ENCODE measurements at places on chromosomes 16 and 17.

- DNase-seq = no peak
Observed at GRCh38 chr17:61017317-61018006, 339.8 kb downstream of the BCAS3 start.

DNA sequence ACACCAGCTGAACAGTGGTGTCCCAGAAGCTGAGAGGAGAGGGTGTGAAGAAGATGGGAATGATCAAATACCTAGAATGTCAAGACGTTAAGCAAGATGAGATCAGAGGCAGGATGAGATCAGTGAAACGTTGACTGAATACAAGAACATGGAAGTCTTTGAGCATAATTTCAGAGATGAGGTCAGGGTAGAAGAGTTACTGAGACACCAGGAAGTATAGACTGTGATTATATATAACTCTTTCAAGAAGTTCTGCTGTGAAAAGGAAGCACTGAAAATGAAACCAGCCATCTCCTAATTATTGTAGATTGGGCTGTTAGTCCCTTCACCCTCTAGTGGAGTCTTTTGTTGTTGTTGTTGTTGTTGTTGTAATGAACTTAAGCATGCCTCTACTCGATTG, 9.1 kb downstream of the SHCBP1 start:
- DNase-seq = no peak

DNA sequence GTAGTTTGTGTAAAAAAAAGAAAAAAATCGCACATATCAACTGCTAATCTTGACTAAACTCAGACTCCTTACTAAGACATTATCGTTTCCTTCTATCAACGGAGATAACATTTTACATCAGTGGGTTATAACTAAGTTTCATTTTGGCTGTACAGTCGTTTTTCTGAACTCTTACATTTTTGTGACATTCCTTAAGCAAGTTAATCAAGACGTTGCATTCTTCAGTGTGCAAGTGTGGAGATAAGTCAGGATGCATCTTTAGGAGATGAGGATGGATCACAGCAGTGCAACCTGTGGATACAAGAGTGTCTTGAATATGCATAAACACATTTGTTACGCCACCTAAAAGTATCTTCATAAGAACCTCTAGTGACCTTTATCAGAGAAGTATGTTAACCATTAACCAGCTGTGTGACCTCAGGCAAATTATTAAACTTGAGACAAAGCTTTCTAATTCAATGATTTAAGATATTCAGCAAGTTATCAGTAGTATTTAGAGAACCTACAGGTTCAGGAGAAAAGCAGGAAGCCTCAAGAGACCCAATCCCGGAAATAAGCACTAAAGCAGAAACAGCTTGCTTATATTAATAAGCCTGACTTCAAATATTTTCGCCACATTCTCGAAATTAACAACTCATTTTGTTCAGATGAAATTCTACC, 9.4 kb downstream of the CMC2 start:
- no peak for DNase-seq

- peak; percentile 74 for DNase-seq
Observed at GRCh38 chr16:70738083-70738977, 52.5 kb upstream of the MTSS2 start.

- no peak for DNase-seq
Observed at GRCh38 chr17:28074010-28074409, 31.5 kb downstream of the NLK start.

DNA sequence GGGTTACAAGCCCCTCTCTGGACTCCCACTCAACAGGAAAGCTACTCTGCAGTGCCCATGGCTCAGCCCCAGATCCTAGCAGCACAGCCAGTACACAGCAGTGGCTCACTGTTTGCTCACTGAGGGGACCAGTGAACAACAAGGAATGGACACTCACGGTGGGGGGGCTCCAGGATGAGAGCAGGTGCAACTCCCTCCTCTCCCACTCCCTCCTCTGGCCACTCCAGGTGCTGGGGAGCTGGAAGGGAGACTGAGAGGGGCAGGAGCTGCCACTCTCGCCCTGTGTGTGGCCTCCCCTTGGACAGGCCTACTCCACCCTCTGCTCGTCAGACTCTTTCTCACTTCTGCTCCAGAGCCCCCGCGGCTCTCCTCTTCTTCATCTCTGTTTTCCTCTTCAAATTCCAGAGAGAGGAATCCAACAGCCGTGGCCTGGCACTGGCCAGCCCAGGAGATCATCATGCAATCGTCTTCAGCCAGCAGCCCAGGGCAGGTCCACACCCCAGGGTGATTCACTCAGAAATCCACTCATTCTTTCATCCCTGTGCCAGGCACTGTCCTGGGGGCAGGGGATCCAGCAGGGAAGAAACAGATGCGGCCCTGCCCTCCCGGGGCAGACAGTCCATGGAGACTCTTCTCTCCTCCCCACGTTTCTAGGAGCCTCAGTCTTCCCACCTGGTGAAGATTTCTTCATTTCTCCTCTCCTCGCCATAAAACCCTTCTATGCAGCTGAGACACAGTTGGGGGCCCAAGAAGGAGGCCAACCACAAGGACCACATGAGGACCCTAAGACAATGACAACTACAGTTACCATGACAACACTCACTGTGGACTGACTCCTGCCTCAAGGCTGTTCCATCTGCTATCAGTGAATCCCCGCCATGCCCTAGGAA, 30.7 kb downstream of the CFAP20 start:
- peak; percentile 63 for DNase-seq

- DNase-seq = peak; percentile 33
Observed at GRCh38 chr16:27217256-27217655, 13.9 kb downstream of the KDM8 start.

- DNase-seq = peak; percentile 77
Observed at GRCh38 chr16:85569615-85570212, 43.4 kb upstream of the GSE1 start.

- DNase-seq = no peak
Observed at GRCh38 chr17:32492264-32492589, 5.4 kb downstream of the CDK5R1 start.

DNA sequence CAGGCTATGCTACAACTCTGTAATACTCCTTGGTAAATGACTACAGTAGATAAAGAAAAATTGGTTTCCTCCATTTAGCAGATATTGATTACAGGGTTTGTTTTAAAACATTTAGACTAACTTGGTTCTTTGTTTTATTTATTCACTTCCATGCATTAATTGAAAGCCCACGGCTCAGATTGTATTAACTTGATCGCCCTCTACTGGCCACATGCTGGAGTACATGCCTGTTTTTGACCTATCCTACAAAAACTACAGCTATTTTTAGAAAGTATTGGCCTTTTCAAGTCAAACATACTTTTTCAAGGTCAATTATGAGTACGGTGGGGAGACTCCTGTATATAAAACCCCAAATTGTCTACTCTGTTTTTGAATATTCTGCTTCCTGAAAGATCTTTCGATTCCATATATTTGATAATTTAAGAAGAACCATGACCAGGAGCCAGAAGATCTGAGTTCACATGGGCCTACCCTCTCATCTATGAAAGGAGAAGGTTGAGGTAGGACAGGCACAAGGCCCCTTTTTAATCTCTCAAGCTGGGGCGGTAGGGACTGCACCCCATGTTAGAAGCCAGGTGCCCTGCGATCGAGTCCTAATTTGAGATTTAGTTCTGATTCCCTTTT, 51.8 kb downstream of the CA10 start:
- DNase-seq = peak; percentile 68

DNA sequence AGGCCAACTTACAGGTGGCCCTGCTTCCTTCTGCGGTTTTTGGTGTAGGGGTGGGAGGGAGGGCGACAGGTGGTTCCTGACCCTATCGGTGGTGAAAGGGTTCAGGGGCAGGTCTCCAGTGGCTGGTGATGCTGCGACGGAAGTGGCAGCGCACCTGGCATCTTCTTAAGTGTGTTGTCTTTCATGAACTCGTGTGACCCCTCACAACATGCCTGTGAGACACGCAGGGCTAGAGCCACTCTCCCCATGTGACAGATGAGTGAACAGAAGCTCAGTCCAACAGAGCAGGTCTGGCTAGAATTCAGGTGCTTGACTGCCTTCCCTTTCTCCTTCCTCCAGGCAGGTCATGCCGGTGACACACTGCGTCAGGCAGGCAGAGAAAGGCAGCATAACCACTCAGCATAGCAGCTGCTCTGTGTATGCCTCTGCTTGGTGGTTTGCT, 8.0 kb downstream of the TNFAIP1 start:
- DNase-seq = no peak

DNA sequence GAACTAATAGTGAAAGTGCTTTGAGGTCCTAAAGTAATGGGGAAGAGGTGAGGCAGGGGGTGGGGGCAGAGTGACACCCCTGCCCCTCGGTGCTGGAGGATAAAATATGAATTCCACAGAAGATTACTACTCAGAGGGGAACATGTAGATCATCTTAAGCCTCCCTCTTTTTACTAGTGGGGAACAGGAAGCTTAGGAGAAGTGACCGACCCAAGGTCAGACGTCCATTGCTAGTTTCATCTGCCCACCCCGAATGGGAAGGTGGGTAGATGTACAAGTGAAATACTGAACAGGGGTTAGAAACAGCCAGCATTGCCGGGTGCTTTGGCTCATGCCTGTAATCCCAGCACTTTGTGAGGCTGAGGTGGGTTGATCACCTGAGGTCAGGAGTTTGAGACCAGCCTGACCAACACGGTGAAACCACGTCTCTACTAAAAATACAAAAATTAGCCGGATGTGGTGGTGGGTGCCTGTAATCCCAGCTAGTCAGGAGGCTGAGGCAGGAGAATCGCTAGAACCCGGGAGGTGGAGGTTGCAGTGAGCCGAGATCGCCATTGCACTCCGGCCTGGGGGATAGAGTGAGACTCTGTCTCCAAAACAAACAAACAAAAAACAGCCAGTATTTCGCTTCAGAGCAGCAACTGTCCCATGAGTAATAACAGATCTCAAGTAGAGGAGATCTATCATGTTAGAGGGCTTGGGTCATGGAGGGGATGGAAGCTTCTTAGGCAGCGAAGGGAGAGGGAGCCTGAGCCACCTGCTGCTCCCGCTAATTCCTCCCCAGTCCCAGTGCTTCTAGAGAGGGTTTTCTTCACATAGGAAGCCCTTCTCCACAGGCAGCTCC, 1.2 kb upstream of the NR1D1 start:
- no peak for DNase-seq

GRCh38 chr16:14193316-14193871, 122.3 kb downstream of the MRTFB start:
- DNase-seq = no peak

- DNase-seq = peak; percentile 84
Observed at GRCh38 chr17:50114849-50115357, 15.1 kb downstream of the SAMD14 start.

GRCh38 chr16:48236286-48236685, 7.8 kb upstream of the LONP2 start:
- DNase-seq = no peak

GRCh38 chr17:83180996-83181481, 101.6 kb downstream of the METRNL start:
- DNase-seq = no peak

Data from ELR (cell line).